ENCODE measurements at places on chromosomes 4 and X. TPM values are rescaled to one million over a fixed set of nuclear protein-coding genes. Genes with fewer than 3 reads are reported as not detected.

The SLC49A3 gene
- total RNA-seq: 0.62 TPM

The HS3ST1 gene
- 15.0 TPM for total RNA-seq

The SLIT2 gene
- total RNA-seq: 14.7 TPM

The RASSF6 gene
- total RNA-seq: 0.31 TPM

The FREM3 gene
- total RNA-seq: 0.16 TPM

The HSFX3 gene
- total RNA-seq: not detected

The CABS1 gene
- total RNA-seq: not detected

The ASMT gene
- total RNA-seq: 0.62 TPM

The VCX3A gene
- not detected for total RNA-seq

The NPY5R gene
- total RNA-seq: 30.1 TPM

The TMPRSS11F gene
- total RNA-seq: not detected

The EXOC1L gene
- not detected for total RNA-seq

The ITM2A gene
- total RNA-seq: 64.3 TPM

The ADAM29 gene
- 0.31 TPM for total RNA-seq

The VSIG4 gene
- 22.6 TPM for total RNA-seq

The SLC25A43 gene
- total RNA-seq: 2.2 TPM

The VCX gene
- not detected for total RNA-seq

The ARHGEF6 gene
- total RNA-seq: 23.1 TPM

DNA sequence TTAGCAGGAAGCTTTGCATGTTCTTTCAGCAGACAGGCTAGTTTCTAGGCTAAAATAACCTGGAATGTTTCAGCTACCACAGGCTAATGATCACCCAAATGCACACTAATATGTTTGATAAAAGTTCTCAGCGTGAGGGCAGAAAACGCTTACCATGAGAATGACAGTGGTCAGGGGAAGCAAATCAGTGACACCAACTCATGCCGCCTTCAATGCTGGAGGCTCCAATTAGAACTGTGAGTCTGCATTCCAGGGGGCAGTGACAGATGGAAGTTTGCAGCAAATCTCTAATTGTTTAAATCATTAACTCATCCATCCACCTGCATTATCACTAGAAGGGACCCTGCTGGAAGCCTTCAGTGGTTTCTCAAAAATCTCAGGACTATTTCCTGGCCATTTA is 43.2 kb downstream of the ANOS1 start:
- no peak for DNase-seq

- DNase-seq: no peak
Observed at GRCh38 chrX:78997870-78998558, 52.8 kb downstream of the P2RY10 start.

DNA sequence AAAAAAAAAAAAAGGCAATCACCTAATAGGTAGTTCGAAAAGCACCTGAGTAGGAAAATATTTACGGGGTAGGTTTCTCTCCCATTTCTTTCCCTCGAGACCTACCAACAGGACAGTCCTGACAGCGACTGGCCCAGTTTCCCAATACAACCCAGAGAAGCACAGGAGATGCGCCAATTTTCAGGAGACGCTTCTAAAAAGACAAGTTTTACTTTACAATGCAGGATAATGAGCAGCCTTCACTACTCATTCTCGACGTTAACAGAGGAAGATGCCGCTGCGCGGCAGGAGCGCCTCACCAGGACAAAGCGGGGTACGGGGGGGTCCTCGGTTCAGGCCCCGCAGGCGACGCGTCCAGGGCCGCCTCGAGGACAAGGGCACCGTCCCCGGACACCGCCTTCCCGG is 708 bp downstream of the BCLAF3 start:
- DNase-seq: no peak

GRCh38 chrX:66676990-66677389 is 38.1 kb upstream of the EDA2R start:
- no peak for DNase-seq

- no peak for DNase-seq
Observed at GRCh38 chrX:40058719-40059118, 39.0 kb downstream of the BCOR start.

GRCh38 chr4:101393256-101393655 is 45.9 kb upstream of the PPP3CA start:
- no peak for DNase-seq

DNA sequence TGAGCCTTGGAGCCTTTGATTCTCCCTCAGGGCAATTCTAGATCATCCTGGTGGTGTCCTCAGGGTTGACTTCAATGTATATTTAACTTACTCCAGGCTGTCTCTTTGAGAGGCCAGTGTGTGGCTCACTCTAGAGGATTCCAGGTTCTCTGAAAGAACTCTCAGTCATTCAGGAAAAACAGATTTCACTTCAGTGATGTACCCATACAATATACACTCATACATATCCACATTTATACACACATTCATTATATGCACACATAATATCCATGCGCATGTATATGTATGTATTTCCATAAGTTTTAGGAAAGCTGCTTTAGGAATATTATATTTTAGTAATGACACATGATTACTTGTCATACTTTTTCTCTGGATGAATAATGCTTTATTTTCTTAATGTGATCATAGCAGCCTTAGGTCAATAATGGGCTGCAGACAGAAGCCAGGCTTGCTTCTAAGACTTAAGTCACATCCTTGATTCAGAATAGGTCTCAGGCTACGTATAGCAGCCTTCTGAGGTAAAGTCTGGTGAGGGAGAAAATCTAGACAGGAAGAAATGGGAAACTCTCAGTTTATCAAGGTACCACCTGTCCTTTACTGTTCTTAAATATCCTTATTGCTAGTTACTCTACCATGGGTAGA is 397.0 kb downstream of the GPAT3 start:
- no peak for DNase-seq

GRCh38 chr4:74942251-74942917 is 9.5 kb downstream of the PARM1 start:
- DNase-seq: no peak

DNA sequence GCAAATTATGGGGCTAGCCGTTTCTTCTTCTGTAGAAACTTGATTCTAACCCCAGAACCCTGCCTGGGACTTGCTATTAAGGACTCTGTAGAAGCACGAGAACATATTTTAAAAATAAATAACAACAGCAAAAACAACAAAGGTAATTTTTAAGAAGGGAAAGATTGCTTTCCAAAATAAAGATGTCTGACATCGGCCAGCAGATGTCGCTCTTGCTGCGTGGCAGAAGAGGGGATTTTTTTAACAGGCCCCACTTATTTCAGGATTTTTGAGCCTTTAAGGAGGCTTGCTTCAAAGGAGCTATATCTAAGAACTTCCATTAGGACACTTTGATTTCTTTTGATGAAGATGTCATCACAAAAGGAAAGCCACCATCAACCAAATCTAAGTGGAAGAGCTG is 62.8 kb upstream of the EGFL6 start:
- no peak for DNase-seq

DNA sequence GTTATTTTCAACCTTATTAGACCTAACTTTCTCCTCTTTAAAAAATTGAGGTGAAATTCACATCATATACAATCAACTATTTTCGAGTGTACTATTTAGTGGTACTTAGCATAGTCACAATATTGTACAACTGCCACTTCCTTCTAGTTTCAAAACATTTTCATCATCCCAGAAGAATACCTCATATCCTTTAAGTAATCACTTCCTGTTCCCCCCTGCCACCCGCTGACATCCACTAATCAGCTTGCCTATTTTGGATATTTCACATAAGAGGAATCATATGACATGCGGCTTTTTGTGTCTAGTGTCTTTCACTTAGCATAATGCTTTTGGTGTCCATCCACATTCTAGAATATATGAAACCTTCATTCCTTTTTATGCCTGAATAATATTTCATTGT is 10.0 kb upstream of the PPA2 start:
- no peak for DNase-seq

DNA sequence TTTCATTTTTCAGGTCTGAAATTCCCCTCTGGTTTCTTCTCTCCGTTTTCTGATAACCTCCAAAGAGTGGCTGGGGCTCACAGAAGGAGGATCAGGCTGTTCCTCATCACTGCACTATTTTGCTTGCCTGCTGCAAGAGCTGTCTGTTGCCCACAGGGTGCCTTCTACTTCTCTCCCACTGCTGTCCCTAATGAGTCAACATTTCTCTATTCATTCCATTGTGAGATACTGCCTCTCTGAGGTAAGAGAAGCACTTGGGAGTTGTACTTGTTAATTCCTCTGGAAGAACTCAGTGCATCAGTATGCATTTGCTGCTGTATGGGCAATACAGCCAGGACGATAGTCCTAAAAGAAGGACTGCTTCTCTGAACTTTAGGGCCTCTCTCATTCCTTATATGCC is 34.8 kb downstream of the CT47B1 start:
- DNase-seq: no peak

DNA sequence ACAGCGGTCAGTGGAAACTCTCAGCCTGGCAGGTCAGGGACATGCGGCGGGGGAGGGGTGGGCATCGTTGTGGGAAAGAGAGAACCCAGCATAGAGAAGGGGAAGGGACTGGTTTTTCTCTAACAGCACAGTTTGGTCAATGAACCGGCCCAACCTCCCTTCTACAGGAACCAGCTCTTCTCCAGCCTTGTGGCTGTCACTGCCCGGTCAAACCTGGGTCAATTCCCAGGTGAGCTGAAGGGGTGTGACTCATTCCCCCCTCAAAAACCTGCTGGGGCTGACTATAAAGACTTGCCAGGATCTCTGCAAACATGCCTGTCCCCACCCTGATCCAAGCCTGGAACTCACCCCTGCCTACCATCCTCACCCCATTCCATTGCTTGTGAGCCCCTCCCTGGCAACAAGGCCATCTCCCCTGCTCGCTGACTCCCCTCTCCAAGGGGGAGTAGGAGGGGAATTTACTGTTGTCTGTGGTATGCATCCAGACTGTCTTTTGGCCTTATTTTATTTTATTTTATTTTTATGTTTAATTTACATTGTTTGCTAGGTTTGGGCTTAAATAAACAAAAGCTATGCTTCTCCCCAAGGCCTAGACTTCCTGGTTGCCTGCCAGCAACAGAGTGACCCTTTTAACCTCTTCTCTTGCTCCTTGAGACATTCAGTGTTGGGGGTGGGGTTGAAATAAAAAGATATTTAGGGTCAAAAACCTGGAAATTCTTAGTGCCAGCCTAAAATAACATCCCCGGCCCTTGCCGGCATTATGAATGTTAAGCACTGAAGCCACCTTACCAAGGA is 49.6 kb downstream of the TSC22D3 start:
- DNase-seq: no peak

GRCh38 chr4:153084980-153085630 is 119.1 kb upstream of the TRIM2 start:
- DNase-seq: peak; percentile 64

DNA sequence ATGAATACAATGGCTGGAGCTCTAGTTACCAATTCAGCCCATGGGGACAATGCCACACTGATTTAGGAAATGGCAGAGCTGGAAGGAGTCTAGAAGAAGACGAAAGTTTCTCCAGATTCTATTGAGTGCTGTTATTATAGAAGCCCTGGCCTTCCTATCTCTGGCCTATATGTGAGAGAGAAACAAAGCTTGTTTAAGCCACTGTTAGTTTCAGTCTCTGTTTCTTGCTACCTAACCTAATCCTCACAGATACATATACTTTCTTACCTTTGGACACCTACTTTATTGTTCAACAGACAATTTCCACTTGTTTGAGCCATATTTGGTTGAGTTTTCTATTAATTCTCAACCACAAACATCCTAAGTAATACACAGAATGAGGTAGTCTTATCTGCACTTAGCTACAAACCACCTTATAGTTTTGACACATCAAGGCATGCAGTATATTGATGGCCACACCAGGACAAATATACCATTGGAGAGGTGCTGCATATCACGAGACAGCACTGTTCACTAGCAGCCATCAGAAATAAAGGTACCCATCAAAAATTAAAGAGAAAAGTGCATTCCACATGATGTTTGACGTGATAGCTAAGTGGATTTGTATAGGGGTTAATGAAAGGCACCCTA is 190.2 kb downstream of the SMIM20 start:
- no peak for DNase-seq

- DNase-seq: no peak
Observed at GRCh38 chrX:25558137-25558536, 542.4 kb upstream of the ARX start.

DNA sequence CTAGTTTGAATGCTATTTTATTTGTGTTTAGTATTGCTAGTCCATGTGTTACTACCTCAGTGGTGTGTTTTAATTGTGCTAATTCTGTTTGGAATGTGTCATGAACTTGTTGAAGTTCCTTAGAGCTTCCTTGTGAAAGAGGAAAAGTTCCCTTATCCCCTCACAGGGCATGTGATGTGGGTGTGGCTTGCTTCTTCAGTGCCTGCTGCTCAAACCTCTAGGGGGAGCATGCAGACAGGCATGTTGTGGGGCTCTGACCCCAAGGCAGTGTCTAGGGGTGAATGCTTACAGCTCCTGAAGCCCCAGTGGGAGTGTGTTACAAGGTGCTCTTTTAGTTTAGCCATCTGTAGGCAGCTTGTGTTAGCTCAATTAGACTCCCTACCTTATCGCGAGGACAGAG is 86.5 kb downstream of the MAGED4 start:
- DNase-seq: no peak

- DNase-seq: no peak
Observed at GRCh38 chrX:48068096-48068887, 3.1 kb downstream of the ZNF630 start.

DNA sequence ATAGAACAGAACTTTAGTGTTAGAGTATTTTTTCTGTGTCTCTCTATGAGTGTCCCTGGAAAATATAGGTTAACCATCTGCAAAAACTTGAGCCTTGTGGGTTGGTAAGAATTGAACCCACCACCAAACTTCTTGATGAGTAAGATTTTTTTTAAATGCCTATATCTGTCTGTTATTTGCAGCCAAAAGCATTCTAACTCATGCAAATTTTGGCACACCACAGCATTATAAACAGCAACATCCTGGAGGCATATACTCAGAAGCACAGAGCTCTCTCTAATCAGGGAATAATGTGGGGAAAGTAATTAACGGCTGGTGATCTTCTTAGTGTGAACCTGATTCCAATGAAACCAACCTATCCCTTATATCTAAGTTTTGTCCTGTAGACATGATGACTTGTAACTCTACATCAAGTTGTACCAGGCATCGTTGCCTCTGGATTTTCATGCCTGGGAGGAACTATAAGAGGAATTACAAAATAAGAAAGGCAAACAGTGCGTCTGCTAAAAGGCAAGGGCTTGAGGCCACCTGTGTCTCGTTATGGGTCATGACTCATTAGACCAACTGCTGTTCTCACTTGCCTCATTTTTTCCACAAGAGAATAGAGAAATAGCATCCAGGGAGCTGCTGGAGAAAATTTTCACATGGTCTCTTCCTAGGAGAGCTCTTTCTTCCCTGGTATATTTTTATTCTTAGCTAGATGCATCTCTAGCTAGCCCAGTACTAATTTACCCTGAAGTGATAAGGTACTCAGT is 202.4 kb downstream of the CHIC2 start:
- DNase-seq: no peak

DNA sequence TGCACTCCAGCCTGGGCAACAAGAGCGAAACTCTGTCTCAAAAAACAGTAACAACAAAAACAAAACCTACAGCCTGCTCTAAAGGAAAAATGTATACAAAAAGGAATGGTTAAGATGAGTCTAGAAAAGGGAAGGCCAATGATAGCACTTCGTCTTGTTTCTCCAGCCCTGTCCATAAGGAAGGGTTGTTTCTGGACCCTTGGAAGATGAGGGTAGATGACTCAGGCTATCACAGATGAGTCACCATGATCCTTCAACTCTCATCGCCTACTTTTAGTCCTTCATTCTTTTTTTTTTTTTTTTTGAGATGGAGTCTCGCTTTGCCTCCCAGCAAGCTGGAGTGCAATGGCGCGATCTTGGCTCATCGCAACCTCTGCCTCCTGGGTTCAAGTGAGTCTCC is 8.8 kb downstream of the PLA2G12A start:
- DNase-seq: no peak

Measured in occipital lobe (tissue), 3 donors.